ENCODE measurements at places on chromosomes 16 and 17.

- no peak for DNase-seq
These were observed 42.4 kb upstream of the GNG13 start for GRCh38 chr16:842711-843560.

- no peak for DNase-seq
These were observed 21.5 kb downstream of the GINS2 start for GRCh38 chr16:85667261-85667660.

DNA sequence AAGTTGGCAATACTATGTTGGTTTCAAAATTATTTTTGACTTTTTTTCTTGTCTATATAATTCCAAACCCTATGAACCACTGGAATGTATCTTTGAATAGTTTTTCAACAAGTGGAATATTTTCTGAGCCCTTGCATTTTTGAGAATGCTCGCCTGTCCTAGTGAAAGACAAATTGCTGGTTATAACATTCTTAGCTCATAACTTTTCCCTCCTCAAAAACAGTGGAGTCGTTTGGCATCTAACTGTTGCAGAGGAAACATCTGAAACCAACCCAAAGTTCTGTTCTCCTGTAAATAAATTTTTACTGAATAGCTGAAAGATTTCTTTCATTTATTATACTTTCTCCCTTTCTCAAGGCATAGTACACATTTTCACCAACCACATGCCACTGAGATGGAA is 11.3 kb upstream of the COX10 start:
- peak; percentile 78 for DNase-seq

GRCh38 chr16:19384656-19385055 is 33.0 kb upstream of the TMC5 start:
- no peak for DNase-seq

- DNase-seq, result no peak
These were observed 11.1 kb downstream of the USP6 start for GRCh38 chr17:5126719-5127488.

DNA sequence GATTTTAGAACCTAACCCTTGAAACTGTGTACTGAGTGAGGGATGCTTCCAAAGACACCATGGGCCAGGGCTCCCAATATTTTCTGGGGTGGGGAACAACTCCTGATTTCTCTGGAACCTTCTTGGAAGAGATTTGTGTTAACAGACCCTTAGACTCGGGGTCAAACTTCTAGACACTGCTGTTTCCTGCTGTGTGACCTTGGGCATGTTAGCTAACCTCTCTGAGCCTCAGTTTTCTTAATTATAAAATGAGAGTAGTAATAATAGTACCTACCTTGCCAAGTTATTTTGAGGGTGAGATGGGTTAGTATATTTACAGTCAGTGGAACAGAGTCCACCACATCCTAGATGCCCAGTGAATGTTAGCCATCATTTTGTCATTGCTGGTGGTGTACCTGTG is 18.8 kb downstream of the POLR3E start:
- DNase-seq, result no peak

- no peak for DNase-seq
These were observed 46.6 kb downstream of the PLD6 start for GRCh38 chr17:17159571-17159970.

DNA sequence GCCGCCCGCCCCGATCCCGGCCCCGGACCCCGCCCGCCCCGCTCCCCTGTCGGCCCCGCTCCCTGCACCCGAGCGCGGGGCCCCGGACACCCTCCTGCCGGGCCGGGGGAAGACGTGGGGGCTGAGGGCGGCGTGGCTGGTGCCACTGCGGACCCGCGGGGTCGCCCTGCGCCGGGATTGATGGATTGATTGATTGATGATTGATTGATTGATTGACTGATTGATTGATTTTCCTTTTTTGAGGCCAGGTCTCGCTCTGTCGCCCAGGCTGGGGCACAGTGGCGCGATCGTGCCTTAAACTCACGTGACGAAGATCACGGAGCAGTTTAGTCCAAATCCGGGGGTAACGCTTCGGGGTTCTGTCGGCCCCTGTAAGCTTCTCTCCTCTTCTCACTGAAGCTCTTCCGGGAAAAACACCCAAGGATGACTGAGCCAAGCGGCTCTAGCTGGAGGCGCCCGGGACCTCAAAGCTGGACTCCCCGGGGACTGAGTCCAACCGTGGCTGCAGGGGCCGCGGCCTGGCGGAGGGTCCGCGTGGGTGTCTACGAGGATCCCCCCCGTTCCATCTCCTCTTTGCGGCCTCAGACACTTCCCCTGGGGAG is 40.2 kb upstream of the BHLHA9 start:
- DNase-seq, result no peak

DNA sequence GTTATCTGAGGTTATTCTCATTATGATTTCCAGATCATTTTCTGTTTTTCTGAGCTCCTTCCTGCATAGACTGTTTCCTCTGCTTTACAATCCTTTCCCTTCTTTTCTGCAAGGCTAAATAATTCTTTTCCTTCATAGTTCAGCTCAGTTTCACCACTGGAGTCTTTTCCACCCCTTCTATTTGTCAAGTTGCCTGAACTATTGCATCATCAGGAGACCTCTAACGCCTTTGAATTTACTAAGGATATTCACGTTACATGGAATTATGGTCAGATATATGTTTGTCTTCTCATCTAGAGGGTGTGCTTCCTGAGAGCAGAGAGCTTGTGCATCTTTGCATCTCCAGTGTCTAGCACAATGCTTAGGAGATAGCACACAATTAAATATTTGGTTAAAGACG is 140.4 kb upstream of the CA10 start:
- no peak for DNase-seq

DNA sequence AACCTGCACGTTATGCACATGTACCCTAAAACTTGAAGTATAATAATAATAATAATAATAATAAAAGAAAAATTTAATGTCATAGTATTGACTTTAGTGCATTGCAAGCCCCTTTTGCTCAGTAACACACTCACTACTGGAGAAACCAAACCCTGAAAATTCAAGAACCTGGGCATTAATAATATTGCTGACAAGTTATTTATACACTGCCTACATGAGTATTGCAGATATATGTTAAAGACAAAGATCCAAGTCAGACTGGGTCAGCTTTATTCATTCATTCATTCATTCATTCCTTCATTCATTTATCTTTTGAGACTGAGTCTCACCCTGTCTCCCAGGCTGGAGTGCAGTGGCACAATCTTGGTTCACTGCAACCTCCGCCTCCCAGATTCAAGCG is 1711.2 kb downstream of the TP53TG3F start:
- no peak for DNase-seq

GRCh38 chr16:1911467-1912214 is 6.6 kb downstream of the HS3ST6 start:
- no peak for DNase-seq

GRCh38 chr16:74216319-74216718 is 80.3 kb upstream of the PSMD7 start:
- peak; percentile 70 for DNase-seq

DNA sequence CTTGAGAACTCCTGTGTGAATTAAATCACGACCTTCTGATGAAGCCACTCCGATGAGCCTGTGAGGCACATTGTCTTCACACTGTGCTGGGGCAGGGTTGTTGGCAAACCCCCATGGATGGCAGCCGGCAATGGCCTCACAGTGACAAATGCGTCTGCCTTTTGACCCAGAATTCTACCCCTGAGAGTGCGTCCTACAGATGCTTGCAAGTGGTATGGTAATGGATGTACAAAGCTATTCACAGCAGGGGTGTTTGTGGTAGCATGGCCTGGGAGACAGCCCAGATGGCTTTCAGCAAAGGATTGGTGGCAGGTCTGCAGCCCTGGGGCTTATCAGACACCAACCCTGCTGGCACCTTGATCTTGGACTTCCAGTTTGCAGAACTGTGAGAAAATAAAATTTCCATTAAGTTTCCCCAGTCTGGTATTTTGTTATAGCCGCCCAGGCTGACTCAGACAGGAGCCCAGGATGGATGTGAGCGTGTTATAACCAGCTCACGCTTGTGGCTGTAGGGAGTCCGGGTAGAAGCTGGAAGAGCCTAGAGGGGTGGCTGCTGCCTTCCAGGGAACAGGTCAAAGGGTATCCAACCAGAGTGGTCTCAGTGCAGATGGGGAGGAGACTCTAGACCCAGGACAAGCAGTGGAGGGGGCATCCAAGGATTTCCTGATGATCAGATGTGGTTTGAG is 10.1 kb downstream of the AFMID start:
- DNase-seq, result peak; percentile 15
